ENCODE measurements at places on chromosomes 12 and 14. TPM values are rescaled to one million over a fixed set of nuclear protein-coding genes. Genes with fewer than 3 reads are reported as not detected.

The ABCC9 gene
- 47.9 TPM for total RNA-seq

The RPGRIP1 gene
- 2.3 TPM for total RNA-seq

The PRKD1 gene
- 24.8 TPM for total RNA-seq

The TBX5 gene
- total RNA-seq = 0.42 TPM

The NID2 gene
- 22.1 TPM for total RNA-seq

The BBOF1 gene
- 4.6 TPM for total RNA-seq

The ASCL1 gene
- total RNA-seq = not detected

The HOXC9 gene
- 2.6 TPM for total RNA-seq

The DPF3 gene
- 0.65 TPM for total RNA-seq

The BAZ1A gene
- 26.6 TPM for total RNA-seq

The TMTC1 gene
- total RNA-seq = 69.4 TPM

The P2RX2 gene
- total RNA-seq = not detected

The HOXC11 gene
- 4.1 TPM for total RNA-seq

The NANOG gene
- total RNA-seq = 0.32 TPM

The BATF gene
- 3.2 TPM for total RNA-seq

The TAS2R43 gene
- total RNA-seq = 0.36 TPM

The FOXN3 gene
- total RNA-seq = 225 TPM

The FOXA1 gene
- total RNA-seq = not detected

The RASSF8 gene
- 80.9 TPM for total RNA-seq

The PPP1R1A gene
- 9.0 TPM for total RNA-seq

The MYF5 gene
- total RNA-seq = not detected

The CEBPE gene
- 0.29 TPM for total RNA-seq

The DYNLL1 gene
- 236 TPM for total RNA-seq

The CD4 gene
- 20.1 TPM for total RNA-seq

The FGF23 gene
- not detected for total RNA-seq

The INHBC gene
- not detected for total RNA-seq

The PTHLH gene
- 7.1 TPM for total RNA-seq

Measured in aorta (tissue), 5 donors.